DMS153 (cell line): ENCODE measurements at places on chromosomes 6 and 20.

GRCh38 chr6:111784433-111784832 is 88.8 kb downstream of the FYN start:
- no peak for DNase-seq

- no peak for DNase-seq
Measured at GRCh38 chr20:61516346-61517208, 264.5 kb downstream of the CDH4 start.

DNA sequence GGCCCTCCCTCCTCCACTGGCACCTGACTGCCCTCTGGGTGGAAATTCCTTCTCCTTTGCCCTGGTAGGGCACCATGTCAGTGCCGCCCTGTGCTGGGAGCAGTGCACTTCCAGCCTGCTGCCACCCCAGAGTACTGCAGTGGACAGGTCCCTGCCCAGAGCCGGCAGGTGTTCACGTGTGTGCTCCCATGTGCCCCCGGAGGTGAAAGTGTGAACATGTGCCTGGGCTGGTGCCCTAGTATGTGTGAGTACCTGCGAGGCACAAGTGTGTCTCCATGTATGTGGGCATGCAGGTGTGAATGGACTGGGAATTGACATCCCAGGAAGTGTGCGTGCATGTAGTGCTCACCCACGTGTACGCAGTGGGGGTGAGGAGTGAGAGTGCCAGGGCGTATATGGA is 29.4 kb downstream of the SDCBP2 start:
- peak; percentile 26 for DNase-seq

DNA sequence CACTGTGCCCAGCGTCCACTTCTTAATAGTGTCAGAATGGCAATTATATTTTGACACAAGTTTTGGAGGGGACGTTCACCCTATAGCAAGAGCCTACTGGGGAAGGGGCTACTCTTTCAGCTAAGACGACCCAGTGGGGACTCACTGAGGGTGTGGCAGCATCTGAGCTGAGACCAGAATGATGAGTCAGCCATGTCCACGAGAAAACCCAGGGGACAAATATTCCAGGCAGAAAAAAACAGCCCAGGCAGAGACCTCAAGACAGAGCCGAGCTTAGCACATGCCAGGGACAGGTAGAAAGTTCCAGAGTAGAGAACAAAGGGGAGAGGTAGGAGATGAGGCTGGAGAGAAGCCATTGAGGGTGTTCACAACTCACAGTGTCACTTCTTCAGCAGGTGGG is 11.2 kb downstream of the CNBD2 start:
- DNase-seq: no peak

DNA sequence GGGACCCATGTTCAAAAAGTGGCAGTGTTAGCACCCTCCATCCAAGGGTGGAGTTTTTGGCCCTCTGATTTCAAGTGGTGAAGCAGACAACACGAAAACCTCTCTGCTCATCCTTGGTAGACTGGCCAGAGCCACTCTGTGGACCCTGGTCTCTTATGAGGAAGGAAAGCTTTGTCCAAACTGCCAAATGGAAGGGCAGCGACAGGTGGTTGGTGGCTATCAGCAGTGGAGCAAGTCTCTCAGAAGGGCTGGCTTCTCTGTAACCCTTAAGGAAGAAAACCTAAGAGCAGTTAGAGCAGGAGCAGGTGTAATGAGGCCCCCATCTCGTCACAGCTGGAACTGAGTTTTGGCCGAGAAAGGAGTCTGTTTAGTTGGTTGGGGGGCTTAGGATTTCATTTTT is 155.8 kb downstream of the SLC16A10 start:
- DNase-seq: no peak

DNA sequence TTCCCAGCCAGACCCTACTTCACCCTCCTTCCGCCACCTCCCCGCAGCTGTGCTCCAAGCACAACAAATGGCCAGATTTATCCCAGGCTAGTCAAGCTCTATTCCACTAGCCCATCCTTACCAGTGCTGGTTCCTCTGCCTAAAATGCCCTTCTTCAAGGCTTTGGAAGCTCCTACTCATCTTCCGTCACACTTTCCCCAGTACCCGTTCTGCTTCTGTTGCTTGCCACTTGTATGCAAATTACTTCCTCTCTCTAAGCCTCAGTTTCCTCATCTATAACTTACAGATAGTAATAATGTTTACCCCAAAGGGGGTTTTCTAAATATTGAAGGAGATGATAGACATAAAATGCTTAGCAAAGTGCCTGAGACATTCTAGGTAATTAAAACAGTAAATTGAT is 193.1 kb downstream of the MAFB start:
- DNase-seq: no peak

- peak; percentile 79 for DNase-seq
Measured at GRCh38 chr20:34190679-34191090, 50.5 kb upstream of the ASIP start.

GRCh38 chr6:129248946-129249345 is 366.0 kb downstream of the LAMA2 start:
- DNase-seq: no peak

GRCh38 chr20:20524756-20525155 is 156.9 kb downstream of the INSM1 start:
- DNase-seq: no peak

DNA sequence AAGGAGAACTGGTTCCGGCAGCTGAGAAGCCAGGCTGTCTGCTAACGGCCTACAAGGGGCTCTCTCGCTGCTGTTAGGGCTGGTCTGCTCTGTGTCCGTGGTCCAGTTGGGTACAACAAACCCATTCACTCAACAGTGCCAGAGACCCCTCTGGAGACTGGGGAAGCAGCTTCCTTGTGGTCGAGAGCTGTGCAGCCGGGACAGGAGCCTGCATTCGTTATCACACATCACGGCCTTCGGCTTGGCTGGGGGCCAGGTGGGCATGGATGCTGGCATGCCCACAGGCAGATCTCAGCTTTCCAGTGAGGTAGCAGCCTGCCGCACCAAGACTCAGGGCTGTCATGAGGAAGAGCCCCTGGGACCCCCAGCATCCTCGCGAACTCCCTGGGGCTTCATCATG is 124.7 kb downstream of the PREX1 start:
- no peak for DNase-seq

DNA sequence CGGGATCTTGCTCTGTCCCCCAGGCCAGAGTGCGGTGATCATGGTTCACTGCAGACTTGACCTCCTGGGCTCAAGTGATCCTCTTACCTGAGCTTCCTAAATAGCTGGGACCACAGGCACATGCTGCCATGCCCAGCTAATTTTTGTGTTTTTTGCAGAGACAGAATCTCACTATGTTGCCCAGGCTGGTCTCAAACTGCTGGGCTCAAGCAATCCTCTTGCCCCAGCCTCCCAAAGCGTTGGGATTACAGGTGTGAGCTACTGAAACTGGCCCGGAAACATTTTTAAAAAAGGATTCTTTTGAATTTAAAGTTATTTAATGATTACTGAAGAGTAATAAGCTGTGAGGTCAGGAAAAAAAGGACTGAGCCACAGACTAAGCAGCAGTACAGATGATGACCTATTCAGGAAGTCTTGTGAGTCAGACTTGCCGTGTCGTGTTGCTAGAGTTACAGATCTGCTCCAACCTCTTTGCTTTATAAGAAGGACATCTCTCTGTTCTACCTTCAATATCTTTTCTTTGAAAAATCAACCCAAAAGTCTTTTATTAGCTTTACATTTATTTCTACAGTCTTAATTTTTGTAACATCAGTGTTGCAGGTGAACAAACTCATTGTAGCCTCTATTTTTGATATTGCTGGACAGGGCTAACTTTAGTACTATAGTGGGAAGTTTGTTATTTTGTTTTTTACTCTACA is 108.7 kb downstream of the NCOA3 start:
- no peak for DNase-seq

DNA sequence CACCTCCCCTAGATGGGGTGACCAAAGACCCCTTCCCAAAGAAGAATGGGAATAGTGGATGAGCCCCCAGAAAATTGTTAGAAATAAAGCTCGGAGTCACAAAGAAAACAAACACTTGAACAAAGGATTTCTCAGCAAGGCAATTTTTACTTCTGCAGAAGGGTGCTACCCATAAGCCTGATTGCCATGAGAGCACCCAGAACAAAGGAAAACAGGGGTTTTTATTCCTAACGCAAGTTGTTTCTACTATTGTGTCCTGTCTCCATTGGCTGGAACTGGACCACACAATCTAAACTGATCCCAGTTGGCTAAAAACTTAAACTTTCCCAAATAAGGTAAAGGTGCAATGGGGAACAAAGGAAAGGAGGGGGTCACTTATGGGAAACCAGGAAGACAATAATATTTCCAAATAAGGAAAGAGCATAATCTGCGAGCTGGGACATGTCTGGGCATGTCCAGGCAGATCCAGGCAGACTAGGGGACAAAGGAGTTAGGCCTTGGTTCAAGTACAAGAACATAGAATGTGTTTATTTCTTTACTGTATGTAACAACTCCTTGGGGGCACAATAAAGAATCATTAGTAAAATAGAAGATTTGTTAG is 20.0 kb downstream of the HLA-B start:
- no peak for DNase-seq

DNA sequence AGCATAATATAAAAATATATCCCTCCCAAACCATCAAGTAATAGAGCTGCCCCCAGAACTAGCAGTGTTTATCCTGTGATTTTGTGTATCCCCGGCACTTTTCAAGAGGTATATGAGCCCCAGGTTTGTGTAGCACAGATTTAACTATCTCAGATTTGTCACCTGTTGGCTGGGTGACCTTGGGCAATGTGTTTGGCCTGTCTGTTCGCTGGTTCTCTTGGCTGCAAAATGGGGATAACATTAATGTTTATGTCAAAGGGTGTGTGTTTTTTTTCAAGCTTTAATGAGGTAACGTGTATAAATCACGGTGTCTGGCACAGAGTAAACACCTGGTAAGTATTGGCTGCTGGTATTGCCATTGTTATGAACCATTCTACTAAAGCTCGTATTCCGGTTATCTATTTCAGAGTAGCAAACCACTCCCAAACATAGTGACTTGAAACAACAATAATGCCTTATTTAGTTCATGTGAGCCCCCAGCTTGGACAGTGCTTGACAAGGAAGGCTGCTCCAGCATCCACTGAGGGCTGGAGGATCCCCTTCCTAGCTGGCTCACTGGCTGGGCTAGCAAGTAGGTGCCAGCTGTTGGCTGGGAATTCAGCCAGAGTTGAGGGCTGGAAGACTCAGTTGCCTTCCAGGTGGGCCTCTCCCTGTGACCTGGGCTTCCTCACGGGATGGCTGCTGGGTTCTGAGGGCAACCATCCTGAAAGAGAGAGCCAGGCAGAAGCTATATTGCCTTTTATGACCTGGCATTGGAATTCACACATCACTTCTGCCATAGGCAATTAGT is 36.2 kb downstream of the PDRG1 start:
- DNase-seq: peak; percentile 45

DNA sequence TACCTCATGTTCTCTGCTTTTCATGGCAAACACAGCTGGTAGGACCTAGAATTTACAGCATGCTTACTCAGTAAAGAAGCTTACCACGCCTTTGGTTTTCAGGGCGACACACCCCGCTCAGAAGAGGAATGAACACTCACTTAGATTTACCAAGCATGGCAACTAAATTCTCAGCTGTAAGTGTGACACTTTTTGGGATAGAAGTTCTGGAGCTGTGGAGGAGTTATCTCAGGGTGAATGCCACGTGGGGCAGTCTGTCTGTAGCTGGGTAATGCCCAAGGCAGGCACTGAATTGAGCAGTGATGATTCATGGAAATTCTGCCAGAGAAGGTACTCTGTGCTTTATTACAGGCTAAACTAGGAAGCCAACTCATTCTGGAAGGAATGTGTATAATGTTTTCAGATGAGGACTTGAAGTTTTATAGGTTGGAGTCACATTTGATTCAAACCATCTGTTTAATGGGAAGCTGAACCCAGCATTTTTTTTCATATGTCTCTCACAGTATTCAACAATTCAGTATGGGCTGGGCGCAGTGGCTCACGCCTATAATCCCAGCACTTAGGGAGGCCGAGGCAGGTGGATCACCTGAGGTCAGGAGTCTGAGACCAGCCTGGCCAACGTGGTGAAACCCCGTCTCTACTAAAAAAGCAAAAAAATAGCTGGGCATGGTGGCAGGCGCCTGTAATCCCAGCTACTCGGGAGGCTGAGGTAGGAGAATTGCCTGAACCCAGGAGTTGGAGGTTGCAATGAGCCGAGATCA is 3.5 kb upstream of the PRIM2 start:
- DNase-seq: no peak

- no peak for DNase-seq
Measured at GRCh38 chr6:11224252-11224965, 8.1 kb downstream of the NEDD9 start.

DNA sequence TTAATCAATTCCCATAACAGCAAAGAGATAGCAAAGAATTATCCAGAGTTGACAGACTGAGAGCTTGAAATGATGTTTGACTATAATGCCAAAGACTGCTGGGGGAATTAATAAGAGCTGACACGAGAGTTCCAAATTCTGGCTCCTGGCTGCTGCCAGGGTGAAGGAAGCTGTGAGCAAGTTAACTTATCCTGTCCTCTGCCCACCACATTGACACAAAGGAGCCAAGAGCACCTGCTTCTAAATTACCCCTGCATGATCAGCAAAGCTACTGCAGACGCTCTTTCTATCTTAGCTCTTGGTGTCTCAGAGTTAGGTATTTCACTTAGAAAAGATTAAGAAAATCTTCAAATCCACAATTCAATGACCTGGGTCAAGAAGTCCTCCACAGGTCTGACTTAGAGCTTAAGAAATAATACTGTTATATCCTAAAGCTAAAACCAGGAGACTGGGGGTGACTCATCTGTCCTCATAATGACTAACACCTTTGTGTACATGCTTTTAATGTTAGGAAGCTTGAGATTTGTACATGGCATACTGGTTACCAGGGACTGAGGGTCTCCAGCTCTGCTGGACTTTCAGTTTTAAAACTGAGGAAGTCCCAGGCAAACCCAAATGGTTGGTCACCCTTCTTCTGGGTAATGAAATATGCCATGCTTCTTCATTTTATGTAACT is 13.2 kb upstream of the FRK start:
- DNase-seq: no peak

DNA sequence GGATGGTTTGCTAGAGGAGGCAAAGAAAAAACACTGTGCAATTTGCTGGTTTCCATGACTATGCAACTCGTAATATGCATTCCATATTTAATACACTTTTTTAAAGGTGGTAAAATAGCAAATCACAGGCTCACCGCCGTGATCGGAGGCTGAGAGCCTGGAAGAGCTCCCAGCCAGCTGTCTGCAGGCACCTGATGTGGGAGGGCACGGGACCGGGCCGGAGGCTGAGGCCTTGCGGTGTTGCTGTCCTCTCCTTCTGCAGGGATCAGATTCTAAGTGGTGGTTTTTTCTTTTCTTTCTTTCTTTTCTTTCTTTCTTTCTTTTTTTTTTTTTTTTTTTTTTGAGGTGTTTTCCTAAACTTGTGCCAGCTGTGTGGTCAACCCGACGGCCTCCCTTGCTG is 282.3 kb downstream of the CDH4 start:
- no peak for DNase-seq

GRCh38 chr6:100261486-100261885 is 203.2 kb downstream of the SIM1 start:
- no peak for DNase-seq

DNA sequence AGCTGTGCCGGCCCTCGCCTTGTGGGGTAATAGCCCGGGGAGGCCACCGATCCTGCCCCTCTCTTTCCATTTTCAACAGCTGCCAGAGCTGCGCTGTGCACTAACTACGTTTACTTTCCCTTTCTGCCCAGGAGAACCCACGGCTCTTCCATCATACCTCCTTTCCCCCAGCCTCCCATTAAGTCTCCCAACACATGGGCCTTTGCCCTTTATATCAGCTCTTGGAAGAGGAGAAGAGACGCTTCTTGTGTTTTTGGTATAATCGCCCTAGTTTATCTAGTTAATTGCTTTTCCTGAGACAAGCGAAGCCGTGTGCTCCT is 637 bp downstream of the UBR2 start:
- DNase-seq: no peak

GRCh38 chr6:150979826-150980350 is 114.4 kb downstream of the MTHFD1L start:
- DNase-seq: no peak
